Activated T-helper 1 cell treated with anti-CD3 and anti-CD28 coated beads, Interleukin-12 subunit alpha, Interleukin-12 subunit beta, Interleukin-2, Interleukin-4 antibody, amounts not matched to agents 30 ng/mL and 10 ng/mL and 1 ng/mL, durations not matched to agents 14 hours and 24 hours and 36 hours (primary cell): ENCODE measurements at places on chromosomes 16 and 17. TPM values are rescaled to one million over a fixed set of nuclear protein-coding genes. Genes with fewer than 3 reads are reported as not detected.

PRCD gene
- total RNA-seq = not detected in 2 replicates

IRX5 gene
- total RNA-seq = 0.16 and 0.20 TPM in 2 replicates

TP53TG3F gene
- not detected in 2 replicates for total RNA-seq

TAC4 gene
- total RNA-seq = not detected in 2 replicates

EFTUD2 gene
- 206 and 219 TPM in 2 replicates for total RNA-seq

CORO6 gene
- 5.1 and 6.4 TPM in 2 replicates for total RNA-seq

TMED6 gene
- total RNA-seq = 1.2 and 1.3 TPM in 2 replicates

KCNJ2 gene
- total RNA-seq = 0.05 TPM in 1 of 2 replicates, not detected in the other

ABCC12 gene
- total RNA-seq = not detected in 2 replicates

CBFA2T3 gene
- 0.05 TPM in 1 of 2 replicates, not detected in the other for total RNA-seq

KCNJ16 gene
- not detected in 2 replicates for total RNA-seq

PERCC1 gene
- not detected in 2 replicates for total RNA-seq

SMIM5 gene
- 0.05 TPM in 1 of 2 replicates, not detected in the other for total RNA-seq

PRSS8 gene
- total RNA-seq = not detected in 2 replicates

SLC6A2 gene
- not detected in 2 replicates for total RNA-seq

SCGB1C2 gene
- total RNA-seq = not detected in 2 replicates

TNP2 gene
- total RNA-seq = not detected in 2 replicates

SCRN2 gene
- 24.5 and 26.3 TPM in 2 replicates for total RNA-seq

KRT28 gene
- not detected in 2 replicates for total RNA-seq

KRTAP3-1 gene
- not detected in 2 replicates for total RNA-seq

SETD1A gene
- total RNA-seq = 34.0 and 38.8 TPM in 2 replicates

MYH11 gene
- total RNA-seq = not detected in 2 replicates

ATMIN gene
- 31.2 and 32.3 TPM in 2 replicates for total RNA-seq

SLC46A1 gene
- 7.8 and 8.1 TPM in 2 replicates for total RNA-seq

PRSS36 gene
- total RNA-seq = 0.27 and 0.34 TPM in 2 replicates

KCNJ18 gene
- not detected in 2 replicates for total RNA-seq

USP31 gene
- 11.3 and 11.6 TPM in 2 replicates for total RNA-seq

KRT27 gene
- total RNA-seq = not detected in 2 replicates

MT1H gene
- 1.4 TPM in 1 of 2 replicates, not detected in the other for total RNA-seq

TEX19 gene
- total RNA-seq = 0.10 TPM in 1 of 2 replicates, not detected in the other

PRRT2 gene
- 1.0 and 1.3 TPM in 2 replicates for total RNA-seq

TNFRSF17 gene
- not detected in 2 replicates for total RNA-seq

REXO5 gene
- 7.7 and 8.3 TPM in 2 replicates for total RNA-seq

TMEM231 gene
- total RNA-seq = 4.5 and 4.7 TPM in 2 replicates

LDHD gene
- total RNA-seq = 0.20 and 0.26 TPM in 2 replicates

SEZ6L2 gene
- total RNA-seq = 0.16 and 0.32 TPM in 2 replicates

TMEM235 gene
- not detected in 2 replicates for total RNA-seq

MSLN gene
- not detected in 2 replicates for total RNA-seq

EMP2 gene
- not detected in 2 replicates for total RNA-seq

ZG16 gene
- total RNA-seq = not detected in 2 replicates

P2RX1 gene
- total RNA-seq = 0.13 and 0.34 TPM in 2 replicates

CCL8 gene
- total RNA-seq = not detected in 2 replicates

NT5C gene
- 80.0 and 80.1 TPM in 2 replicates for total RNA-seq

RNF112 gene
- not detected in 2 replicates for total RNA-seq

OR2C1 gene
- total RNA-seq = not detected in 2 replicates

WSCD1 gene
- 0.07 and 0.10 TPM in 2 replicates for total RNA-seq

ST6GALNAC2 gene
- not detected in 2 replicates for total RNA-seq

SCNN1G gene
- not detected in 2 replicates for total RNA-seq

NIP7 gene
- 80.7 and 85.8 TPM in 2 replicates for total RNA-seq

BAHCC1 gene
- total RNA-seq = 0.02 and 0.08 TPM in 2 replicates

ALOX12B gene
- total RNA-seq = 0.51 and 0.78 TPM in 2 replicates

PLXDC1 gene
- total RNA-seq = 0.60 TPM in 1 of 2 replicates, not detected in the other

KRT39 gene
- total RNA-seq = not detected in 2 replicates

DLX4 gene
- 0.20 TPM in 1 of 2 replicates, not detected in the other for total RNA-seq

ODAD4 gene
- total RNA-seq = 0.39 and 0.73 TPM in 2 replicates

LYZL6 gene
- total RNA-seq = not detected in 2 replicates

KRTAP1-1 gene
- total RNA-seq = not detected in 2 replicates
